ENCODE measurements at places on chromosomes 6 and 20. TPM values are rescaled to one million over a fixed set of nuclear protein-coding genes. Genes with fewer than 3 reads are reported as not detected.

- no peaks in the 10 kb centered on the region for H3K4me1 ChIP-seq
- H3K36me3 ChIP-seq, result no peaks in the 10 kb centered on the region
- no peak overlapping the region for H3K4me3 ChIP-seq
- H3K27me3 ChIP-seq, result no peaks in the 10 kb centered on the region
- no peak overlapping the region for H3K27ac ChIP-seq
- DNase-seq, result no peak
These were observed 61.2 kb downstream of the VIP start for GRCh38 chr6:152811785-152812184.

Gene CASS4
- total RNA-seq, result 4.7 TPM

Gene PCSK2
- total RNA-seq, result 2.2 TPM

DNA sequence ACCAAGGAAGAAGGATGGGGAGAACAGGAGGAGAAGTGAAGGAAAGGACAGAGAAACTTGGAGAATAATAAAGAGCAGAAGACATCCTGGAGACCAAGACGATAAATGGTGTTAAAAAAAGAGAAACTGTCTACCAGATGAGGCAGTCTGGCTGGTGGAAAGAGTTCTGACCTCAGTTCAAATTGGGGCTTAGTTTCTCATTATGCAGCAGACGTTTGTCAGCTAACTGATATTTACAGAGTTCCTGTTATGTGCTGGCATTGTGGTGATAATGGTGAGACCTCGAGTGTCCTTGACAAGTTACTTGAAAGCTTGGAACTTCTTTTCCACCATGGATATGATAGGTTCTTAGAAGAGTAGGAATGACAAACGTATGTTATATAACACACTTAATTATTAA, 142.7 kb downstream of the LRRC1 start:
- no peak overlapping the region for H3K27ac ChIP-seq
- no peaks in the 10 kb centered on the region for H3K36me3 ChIP-seq
- H3K27me3 ChIP-seq, result no peaks in the 10 kb centered on the region
- DNase-seq, result no peak
- H3K4me3 ChIP-seq, result no peak overlapping the region

DNA sequence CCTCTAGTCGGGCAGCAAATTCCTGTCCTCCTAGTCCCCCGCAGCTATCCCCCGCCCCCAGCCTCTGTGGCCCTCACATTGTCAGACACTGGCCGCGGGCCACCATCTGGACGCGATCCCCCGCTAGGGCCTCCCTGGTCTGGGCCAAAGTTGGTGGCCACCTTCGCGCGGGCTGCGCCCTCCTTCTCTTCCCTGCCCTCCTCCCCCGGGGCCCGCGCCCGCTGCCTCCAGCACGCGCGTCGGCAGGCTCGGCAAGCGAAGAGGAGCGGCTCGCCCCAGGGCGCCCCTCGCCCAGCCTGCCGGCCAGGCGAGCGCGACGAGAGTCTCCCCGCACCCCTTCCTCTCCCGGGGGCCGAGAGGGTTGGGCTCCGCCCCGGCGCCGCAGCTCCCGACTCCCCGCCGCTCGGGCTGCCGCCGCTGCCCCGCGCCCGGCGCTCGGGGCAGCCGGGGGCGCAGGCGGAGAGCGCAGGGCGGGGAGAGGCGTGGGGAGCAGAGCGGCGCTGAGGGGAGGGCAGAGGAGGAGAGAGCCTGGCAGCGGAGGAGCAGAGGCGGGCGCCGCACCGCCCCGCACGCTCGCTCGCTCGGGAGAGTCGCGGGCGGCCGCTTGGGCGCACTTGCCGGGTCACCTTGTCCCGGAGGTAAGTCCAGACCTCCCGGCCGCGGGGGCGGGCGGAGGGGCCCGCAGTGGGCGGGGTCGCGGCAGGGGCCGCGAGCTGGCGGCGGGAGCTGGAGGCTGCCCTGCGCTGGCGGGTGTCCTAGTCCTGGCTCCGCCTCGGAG, at the start of gene SYNDIG1:
Gene SYNDIG1, plus strand, starts transcription at position 514 of the 778 bp plus-strand sequence. CDS start 73,469 bp downstream, outside the sequence.
- H3K4me1 ChIP-seq, result no peaks in the 10 kb centered on the region
- H3K27ac ChIP-seq, result no peak within 1 kb of the TSS
- H3K36me3 ChIP-seq, result no peaks in the 10 kb centered on the region

- H3K4me3 ChIP-seq, result no peak overlapping the region
- H3K27ac ChIP-seq, result no peak overlapping the region
- H3K27me3 ChIP-seq, result no peaks in the 10 kb centered on the region
- H3K36me3 ChIP-seq, result no peaks in the 10 kb centered on the region
- no peaks in the 10 kb centered on the region for H3K4me1 ChIP-seq
- DNase-seq, result no peak
These were observed 43.4 kb upstream of the SIRPG start for GRCh38 chr20:1700990-1701389.

GRCh38 chr20:47708953-47709833, 76.1 kb downstream of the SULF2 start:
- no peaks in the 10 kb centered on the region for H3K36me3 ChIP-seq
- H3K27me3 ChIP-seq, result no peaks in the 10 kb centered on the region
- no peak overlapping the region for H3K27ac ChIP-seq
- no peaks in the 10 kb centered on the region for H3K4me1 ChIP-seq

- H3K27ac ChIP-seq, result no peak overlapping the region
- H3K4me1 ChIP-seq, result no peaks in the 10 kb centered on the region
- H3K36me3 ChIP-seq, result no peaks in the 10 kb centered on the region
- H3K27me3 ChIP-seq, result no peaks in the 10 kb centered on the region
- DNase-seq, result peak; percentile 21
- H3K4me3 ChIP-seq, result no peak overlapping the region
These were observed 22.5 kb downstream of the HLA-G start for GRCh38 chr6:29850011-29850553.

Gene TREML4
- total RNA-seq, result not detected

DNA sequence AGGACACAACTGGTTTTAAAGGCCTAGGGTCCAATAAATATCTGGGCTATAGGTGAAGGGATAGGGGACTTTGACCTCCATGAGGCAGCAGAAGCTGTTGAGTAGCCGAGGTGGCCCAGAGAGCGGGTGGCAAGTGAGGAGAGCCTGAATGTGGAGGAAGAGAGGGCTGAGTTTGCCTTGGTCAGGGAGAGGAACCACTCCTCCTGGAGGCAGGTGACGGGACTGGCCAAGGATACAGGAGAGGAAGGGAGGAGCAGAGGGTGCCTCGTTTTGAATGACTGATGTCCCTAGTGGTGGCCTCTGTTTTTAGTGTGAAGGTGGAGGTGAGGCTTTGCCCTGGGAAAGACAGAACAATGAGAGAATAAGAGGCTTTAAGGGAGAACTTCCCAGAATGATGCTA, 19.1 kb upstream of the AAR2 start:
- H3K4me1 ChIP-seq, result no peaks in the 10 kb centered on the region
- DNase-seq, result no peak
- H3K27ac ChIP-seq, result no peak overlapping the region

- H3K27ac ChIP-seq, result no peak overlapping the region
- no peak overlapping the region for H3K4me3 ChIP-seq
- H3K36me3 ChIP-seq, result no peaks in the 10 kb centered on the region
These were observed 23.9 kb downstream of the MAP7 start for GRCh38 chr6:136526196-136526930.

Gene SPATA25
- total RNA-seq, result 8.6 TPM

- no peak overlapping the region for H3K27ac ChIP-seq
- H3K36me3 ChIP-seq, result no peaks in the 10 kb centered on the region
- H3K4me1 ChIP-seq, result no peaks in the 10 kb centered on the region
- no peaks in the 10 kb centered on the region for H3K27me3 ChIP-seq
These were observed 133.9 kb downstream of the LAMA2 start for GRCh38 chr6:129016844-129017243.

DNA sequence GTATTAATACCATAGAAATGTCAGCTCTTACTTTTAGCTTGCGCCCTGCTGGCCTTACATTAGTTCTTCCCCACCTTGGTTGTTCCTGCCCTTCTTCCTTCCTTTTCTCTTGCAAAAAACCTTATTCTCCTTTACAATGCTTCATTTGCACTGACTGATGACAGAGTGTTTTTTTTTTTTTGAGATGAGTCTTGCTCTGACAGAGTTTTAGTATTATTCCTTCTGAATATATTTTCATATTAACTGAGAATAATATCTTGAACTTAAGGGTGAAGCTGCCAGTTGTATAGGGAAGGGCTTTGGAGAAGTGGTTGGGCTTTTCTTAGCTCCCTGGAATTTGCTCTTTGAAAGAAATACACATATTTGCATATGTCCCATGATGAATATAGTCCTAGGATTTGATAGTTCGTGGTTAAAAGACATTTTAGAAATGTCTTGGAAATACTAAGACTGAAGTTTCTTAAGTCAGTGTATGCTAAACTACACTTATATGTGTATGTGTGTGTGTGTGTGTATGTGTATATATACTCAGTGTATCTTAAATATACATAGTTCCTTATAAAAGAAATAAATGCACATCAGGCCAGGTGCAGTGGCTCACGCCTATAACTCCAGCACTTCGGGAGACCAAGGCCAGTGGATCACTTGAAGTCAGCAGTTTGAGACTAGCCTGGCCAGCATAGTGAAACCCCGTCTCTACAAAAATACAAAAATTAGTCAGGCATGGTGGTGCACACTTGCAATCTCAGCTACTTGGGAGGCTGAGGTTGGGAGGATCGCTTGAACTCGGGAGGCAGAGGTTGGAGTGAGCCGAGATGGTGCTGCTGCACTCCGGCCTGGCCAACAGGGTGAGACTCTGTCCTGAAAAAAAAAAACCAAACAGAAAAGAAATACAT, 216.1 kb upstream of the MYLIP start:
- no peak overlapping the region for H3K4me3 ChIP-seq
- DNase-seq, result no peak
- H3K27me3 ChIP-seq, result no peaks in the 10 kb centered on the region
- no peaks in the 10 kb centered on the region for H3K36me3 ChIP-seq
- H3K4me1 ChIP-seq, result no peaks in the 10 kb centered on the region
- H3K27ac ChIP-seq, result no peak overlapping the region

Gene CLPSL1
- total RNA-seq, result not detected

Gene GRM1
- total RNA-seq, result 0.63 TPM

DNA sequence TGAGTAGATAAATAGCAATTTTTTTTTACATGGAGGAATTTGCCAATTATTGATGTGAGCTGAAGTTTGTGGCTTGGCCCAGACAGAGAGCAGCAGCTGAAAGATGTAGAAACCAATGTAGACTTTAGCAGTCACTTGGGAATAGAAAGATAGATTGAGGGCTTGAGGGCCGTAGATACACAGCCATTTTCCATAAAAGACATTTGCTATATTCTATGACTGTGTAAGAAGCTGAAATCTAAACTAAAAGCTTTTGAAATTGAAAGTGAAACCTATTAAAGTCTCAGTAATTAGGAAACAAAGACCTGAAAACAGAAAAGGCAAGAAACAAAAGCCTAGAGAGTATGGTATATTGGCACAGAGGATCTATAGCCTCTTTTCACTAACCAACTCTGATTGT, 332.7 kb downstream of the CENPW start:
- no peak overlapping the region for H3K27ac ChIP-seq
- H3K4me3 ChIP-seq, result no peak overlapping the region
- no peaks in the 10 kb centered on the region for H3K4me1 ChIP-seq
- DNase-seq, result no peak
- no peaks in the 10 kb centered on the region for H3K36me3 ChIP-seq
